Activated CD4-positive, alpha-beta T cell treated with anti-CD3 and anti-CD28 coated beads, Interleukin-2, amount 50 U/mL, for 4 hours (primary cell): ENCODE measurements at places on chromosomes 16 and 17.

DNA sequence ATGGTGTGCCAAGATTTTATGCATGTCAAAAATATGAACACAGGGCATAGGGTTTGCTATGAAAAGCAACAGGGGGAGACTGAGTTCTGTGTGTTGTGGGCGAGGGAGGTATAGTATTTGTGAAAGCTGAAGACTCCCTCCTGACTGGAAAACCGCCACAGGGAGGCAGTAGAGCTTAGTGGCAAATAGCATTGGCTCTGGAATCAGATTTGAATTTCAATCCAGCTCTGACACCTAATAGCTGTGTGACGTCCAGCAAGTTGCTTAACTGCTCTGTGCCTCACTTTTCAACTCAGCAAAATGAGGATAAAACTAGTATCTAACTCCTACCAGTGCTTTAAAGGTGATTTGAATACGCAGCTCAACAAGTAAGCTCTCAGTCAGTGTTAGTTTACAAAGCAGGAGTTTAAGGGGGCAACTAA, 22.0 kb downstream of the KPNA2 start:
- peak; percentile 45 for DNase-seq

DNA sequence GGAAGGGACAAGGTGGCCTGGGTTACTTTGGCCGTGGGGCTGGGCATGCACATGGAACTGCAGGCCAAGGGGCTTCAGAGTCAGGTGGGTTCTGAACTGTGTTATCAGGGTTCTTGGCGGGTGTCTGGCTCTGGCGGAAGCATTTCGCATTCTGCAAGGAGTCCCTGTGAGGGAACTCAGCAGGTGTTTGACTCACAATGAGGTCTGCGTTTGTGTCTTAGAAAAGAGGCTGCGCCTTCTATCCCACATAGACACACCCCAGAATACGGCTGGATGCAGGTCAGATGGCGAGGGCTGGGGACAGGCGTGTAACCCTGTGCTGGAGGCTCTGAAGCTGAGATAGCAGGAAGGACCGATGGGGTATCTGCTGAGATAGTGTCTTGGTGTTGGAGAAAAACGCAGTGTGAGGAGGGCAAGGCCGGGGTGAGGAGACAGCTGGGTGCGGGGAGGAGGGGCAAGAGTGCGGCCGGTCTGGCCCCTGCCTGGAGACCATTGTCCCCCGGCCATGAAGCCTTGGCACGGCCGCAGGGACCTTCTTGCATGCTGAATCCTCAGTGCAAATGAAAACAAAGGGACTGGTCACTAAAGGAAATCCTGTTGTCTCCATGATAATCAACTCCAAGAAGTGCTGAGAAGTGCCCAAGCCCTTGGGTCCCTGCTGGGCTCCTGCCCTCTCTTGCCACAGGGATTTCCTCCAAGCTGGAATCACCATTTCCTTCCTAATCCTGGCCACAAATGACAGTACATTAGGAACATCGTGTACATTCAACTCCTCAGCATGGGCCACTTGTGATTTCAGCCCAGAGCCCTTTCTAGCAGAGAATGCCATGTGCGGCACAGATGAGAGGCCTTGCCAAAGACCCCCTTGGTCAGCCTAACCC, 22.8 kb upstream of the MTSS2 start:
- DNase-seq, result no peak

DNA sequence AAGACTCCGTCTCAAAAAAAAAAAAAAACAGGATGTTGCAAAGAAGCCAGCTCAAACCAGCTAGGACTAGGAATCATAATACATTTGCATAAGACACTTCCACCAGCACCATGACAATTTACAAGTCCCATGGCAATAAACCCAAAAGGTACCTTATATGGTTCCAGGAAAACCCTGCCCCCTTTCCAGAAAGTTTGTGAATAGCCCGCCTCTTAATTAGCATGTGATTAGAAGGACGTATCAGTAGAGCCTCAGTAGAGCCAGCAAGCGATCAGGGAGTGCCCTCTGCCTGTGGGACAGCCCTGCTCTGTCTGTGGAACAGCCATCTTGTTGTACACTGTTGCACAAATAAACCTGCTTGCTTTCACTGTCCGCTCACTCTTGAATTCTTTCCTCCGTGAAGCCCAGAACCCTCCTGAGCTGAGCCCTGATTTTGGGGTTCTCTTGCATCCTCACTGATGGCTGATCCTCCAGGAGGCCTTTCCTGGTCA, 14.0 kb downstream of the NUPR1 start:
- no peak for DNase-seq

DNA sequence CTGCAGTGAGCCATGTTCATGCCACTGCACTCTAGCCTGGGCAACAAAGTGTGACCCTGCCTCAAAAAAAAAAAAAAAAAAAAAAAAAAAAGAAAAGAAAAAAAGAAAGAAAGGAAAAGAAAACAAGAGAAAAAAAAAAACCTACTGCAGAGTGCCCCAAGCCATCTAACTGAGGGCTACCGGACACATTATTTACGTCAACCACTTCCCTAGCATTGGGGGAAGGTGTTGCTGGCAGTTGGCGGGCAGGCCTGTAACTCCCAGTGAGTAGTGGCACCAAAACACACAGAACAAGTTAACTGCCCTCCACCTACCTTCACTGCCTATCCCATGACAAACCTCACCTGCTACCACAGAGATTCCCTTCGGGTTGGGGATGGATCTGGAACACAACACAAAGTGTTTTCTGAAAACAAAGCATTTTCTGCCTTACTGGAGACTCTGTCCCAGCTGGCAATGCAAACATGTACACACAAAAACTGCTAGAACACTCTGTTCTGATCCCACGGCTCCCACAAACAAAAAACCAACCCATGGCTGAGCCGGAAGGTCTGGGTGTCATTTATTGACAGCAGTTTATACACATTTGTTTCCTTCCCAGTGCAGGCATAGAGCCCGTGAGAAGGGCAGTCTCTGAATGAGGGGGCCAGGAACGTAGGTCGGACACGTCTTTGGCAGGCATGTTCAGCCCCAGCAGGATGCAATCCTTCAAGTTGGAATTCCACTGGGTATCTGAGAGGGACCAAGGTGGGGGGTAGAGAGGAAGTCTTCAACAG, 11.0 kb downstream of the PHB1 start:
- DNase-seq, result no peak

DNA sequence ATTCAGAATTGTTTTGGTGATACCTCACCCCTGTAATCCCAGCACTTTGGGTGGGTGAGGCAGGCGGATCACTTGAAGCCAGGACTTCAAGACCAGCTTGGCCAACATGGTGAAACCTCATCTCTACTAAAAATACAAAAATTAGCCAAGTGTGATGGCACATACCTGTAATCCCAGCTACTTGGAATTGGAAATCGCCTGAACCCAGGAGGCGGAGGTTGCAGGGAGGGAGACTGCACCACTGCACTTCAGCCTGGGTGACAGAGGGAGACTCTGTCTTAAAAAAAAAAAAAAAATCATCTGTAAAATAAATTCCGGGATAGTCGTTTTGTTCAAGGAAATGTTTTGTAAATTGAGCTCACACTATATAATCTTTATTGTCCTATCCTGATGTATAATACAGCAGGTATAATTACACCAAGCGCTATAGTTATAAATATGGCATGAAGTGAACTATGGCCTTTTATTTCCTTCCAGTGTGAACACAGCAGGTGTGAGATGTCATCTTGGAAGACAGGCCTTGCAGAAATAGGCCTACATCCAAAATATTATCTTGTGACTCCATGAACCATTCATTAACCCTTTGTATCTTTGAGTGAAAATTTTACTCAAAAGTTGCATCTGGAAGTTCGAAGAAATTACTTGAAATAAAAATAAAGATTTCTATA, 25.4 kb downstream of the PLA2G10 start:
- no peak for DNase-seq

DNA sequence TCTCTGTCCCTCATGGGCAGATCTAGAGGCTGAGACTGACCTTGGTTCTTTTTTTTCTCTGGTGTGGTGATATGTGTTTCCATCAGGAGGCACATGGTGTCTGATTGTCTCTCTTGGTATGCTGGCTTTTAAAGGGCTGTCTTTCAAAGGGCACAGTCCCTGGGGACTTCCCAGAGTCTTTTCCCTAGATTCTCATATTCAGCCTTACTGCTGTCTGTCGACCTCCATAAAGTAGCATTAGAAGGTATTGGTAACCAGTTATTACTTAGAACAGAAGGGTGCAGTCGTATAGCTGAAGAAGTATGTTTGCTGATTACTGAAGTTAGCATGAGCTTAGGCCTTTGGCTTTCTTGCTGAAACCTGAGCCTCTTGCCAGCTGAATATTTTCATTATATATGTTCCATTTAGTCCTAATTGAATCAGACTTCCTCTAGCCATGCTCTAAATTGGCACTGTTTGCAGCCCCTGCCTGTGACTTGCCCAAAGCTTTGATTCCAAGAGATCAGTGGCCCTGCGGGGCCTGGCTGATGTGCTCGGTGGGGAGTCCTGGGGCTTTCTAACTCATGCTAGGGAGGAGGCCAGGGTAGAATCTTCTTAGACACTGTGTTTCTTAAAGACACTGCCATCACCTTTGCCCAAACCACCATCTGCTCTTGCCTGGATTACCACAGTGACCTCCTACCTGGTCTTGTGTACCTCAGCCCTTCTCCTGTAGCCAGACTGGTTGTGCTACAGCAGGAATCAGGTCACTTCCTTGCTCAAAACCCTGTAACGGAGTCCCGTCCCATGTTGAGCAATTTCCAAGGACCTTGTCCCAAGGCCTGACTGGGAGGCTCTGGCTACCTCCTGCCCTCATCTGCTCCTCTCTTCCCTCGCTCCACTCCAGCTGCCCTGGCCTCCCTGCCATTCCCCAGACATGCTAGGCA, 71.5 kb downstream of the WWP2 start:
- DNase-seq, result no peak
